Posterior vena cava (tissue), 2 donors: ENCODE measurements at places on chromosomes 11 and 22. TPM values are rescaled to one million over a fixed set of nuclear protein-coding genes. Genes with fewer than 3 reads are reported as not detected.

The WBP2NL gene
- 1.1 TPM for total RNA-seq

The GRAMD1B gene
- 3.3 TPM for total RNA-seq

The TRIM66 gene
- total RNA-seq = 13.4 TPM

The P2RY2 gene
- total RNA-seq = 0.74 TPM

The LARGE2 gene
- total RNA-seq = not detected

The C22orf42 gene
- not detected for total RNA-seq

The SLC22A6 gene
- not detected for total RNA-seq

The PHF21A gene
- total RNA-seq = 40.2 TPM

The TBX1 gene
- total RNA-seq = 7.5 TPM

The MCHR1 gene
- total RNA-seq = 0.52 TPM

The LINC01488 gene
- total RNA-seq = not detected

The APLNR gene
- 14.6 TPM for total RNA-seq

The ZBTB16 gene
- total RNA-seq = 188 TPM

The ANO9 gene
- 0.57 TPM for total RNA-seq

The SLC17A6 gene
- not detected for total RNA-seq

The USP2 gene
- total RNA-seq = 10.4 TPM

The CLCF1 gene
- total RNA-seq = 15.2 TPM

The NTM gene
- total RNA-seq = 16.1 TPM

The LDHAL6A gene
- not detected for total RNA-seq

The CSNK2A3 gene
- total RNA-seq = 2.1 TPM

The AGBL2 gene
- 0.79 TPM for total RNA-seq

The DGKZ gene
- 38.5 TPM for total RNA-seq

The UCP3 gene
- total RNA-seq = 1.9 TPM

The SYCE3 gene
- total RNA-seq = not detected

The RAPSN gene
- total RNA-seq = 0.69 TPM

The BATF2 gene
- total RNA-seq = 1.7 TPM
